ENCODE measurements at places on chromosomes 6 and 20. TPM values are rescaled to one million over a fixed set of nuclear protein-coding genes. Genes with fewer than 3 reads are reported as not detected.

The SMPDL3A gene
- 0.20 TPM for polyA plus RNA-seq

The SPTLC3 gene
- polyA plus RNA-seq = 0.01 TPM

The COX4I2 gene
- polyA plus RNA-seq = not detected

The DDO gene
- not detected for polyA plus RNA-seq

The HLA-DPB1 gene
- polyA plus RNA-seq = 921 TPM

The FAM83B gene
- not detected for polyA plus RNA-seq

The TNF gene
- polyA plus RNA-seq = 21.9 TPM

DNA sequence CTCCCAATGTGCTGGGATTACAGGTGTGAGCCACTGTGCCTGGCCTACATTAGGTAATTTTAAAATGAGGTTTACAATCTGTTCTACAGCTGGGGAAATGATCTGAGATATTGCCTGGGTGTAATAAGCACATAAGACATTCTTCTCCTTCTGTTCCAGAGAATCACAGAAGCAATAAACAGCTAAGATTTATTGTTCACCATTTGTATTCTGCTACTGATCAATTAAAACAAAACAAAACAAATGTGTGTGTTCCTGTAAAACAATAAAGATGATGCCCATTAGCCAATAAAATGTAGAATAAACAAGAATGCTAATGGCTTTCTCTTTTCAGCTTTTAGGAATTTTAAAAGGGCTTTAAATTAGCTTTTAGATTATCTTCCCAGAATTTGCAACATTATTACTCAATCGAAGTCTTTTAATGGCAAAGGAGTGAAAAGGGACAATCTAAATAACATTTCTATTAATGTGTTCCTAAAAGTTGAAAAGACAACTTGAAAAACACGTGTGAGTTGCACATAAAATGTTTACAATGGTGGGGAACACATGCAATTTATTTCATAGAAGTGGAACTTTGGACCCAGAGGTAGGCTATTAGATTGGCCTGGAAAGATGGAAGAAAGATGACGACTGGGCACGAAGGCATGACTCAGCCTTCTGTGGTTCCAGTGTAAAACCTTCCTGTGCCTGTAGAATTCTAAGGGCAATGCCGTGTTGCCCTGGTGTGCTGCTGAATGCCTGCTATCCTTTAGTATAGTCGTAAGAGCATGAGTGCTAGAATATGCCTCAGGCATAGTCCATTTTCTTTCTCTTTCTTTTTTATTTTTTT, 29.0 kb upstream of the DEK start:
- no peaks in the 10 kb centered on the region for H3K4me1 ChIP-seq
- no peak overlapping the region for H3K4me3 ChIP-seq
- no peak overlapping the region for H3K27ac ChIP-seq
- no peaks in the 10 kb centered on the region for H3K36me3 ChIP-seq
- H3K27me3 ChIP-seq = peaks cover 3% of the 10 kb centered on the region
- DNase-seq = no peak

DNA sequence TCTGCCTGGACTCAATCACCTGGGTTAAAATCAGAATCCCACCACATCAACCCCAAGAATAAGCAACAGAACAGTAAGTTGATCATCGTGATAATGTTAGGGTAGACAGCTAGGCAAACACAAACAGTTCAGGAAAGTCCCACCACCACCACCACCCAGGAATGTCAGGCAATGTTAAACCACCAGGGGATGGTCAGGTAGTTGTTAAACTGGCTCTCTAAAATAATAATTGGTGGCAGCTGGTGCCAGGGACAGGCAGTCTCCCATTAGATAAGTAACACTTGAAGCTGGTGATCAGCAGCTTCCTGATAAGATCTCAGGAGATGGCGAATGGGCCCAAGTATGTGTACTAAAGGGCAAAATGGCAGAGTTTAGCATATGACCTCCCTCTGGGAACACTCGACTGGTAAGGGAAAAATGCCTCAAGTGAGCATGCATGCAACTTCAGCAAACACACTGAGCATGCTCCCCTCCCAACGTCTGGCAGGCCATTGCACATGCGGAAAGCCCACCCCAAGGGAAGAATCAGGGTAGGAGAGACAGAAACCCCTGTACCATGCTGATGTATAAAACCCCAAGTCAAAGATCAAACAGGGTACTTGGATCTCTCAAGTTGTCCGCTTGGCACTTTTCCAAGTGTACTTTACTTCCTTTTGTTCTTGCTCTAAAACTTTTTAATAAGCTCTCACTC, 66.6 kb downstream of the IPCEF1 start:
- H3K4me1 ChIP-seq = no peaks in the 10 kb centered on the region
- no peak overlapping the region for H3K27ac ChIP-seq
- H3K4me3 ChIP-seq = no peak overlapping the region
- no peaks in the 10 kb centered on the region for H3K36me3 ChIP-seq
- no peaks in the 10 kb centered on the region for H3K27me3 ChIP-seq

DNA sequence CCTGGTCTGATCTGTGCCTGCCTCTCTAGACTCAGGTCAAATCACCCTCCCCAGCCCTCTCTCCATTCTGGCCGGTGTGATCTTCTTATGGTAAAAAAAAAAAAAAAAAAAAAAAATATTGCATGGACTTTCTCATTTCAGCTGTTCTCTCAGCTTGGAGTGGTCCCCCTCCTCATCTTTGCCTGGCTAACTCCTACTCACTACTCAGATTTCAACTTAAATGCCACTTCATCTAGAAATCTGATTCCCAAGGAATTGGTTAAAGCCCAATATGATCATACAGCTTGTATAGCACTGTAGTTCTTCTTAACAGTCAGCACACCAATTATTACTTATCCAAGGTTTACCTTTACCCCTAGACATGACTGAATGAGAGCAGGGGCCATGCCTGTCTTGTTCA, 105.9 kb upstream of the CARMIL1 start:
- H3K27me3 ChIP-seq = no peaks in the 10 kb centered on the region
- no peaks in the 10 kb centered on the region for H3K36me3 ChIP-seq
- H3K27ac ChIP-seq = no peak overlapping the region
- no peak for DNase-seq

- H3K27ac ChIP-seq = peak overlapping the region; percentile 13
- H3K4me1 ChIP-seq = peaks cover 69% of the 10 kb centered on the region
- no peaks in the 10 kb centered on the region for H3K27me3 ChIP-seq
Observed at GRCh38 chr6:157607317-157608109, 215.5 kb upstream of the SNX9 start.

DNA sequence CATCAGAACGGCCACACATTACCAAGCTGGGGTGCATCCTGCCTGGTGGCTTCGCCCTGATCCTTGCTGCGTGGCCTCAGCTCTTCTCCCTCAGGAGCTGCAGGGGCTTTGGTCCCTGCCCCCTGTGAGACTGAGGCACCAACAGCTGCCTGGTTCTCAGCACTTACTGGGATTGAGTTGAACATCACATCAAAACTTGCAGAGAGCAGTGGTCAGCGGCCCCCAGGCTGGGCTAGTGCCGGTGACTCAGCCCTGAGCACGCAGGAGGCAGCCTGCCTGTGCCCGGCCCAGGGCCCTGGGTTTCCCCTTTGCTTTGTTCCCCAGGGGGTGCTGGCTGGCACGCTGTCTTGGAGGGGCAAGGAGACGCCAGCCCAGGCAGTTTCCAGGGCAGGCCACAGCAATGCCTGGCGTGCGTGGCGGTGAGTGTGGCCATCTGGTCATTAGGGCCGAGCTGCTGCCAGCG, 63.3 kb downstream of the DLL1 start:
- H3K36me3 ChIP-seq = no peaks in the 10 kb centered on the region
- H3K4me3 ChIP-seq = no peak overlapping the region
- no peak for DNase-seq
- no peaks in the 10 kb centered on the region for H3K4me1 ChIP-seq
- no peak overlapping the region for H3K27ac ChIP-seq
- no peaks in the 10 kb centered on the region for H3K27me3 ChIP-seq

DNA sequence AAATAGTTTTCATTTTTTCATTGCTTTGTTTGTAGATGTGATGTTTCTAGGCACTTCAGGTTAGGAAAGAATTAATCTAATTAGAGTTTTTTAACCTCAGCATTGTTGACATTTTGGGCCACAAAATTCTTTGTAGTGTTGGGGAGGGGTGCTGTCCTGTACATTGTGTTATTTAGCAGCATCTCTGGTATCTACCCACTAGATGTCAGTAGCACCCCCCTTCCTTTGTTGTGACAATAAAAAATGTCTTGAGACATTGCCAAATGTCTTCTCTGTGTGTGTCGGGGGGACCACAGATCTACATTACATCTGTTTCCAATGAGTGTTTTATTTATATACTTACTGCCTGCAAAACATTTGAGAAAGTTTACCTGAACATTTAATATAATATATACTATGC, 45.6 kb downstream of the EYA4 start:
- no peaks in the 10 kb centered on the region for H3K4me1 ChIP-seq
- no peak overlapping the region for H3K27ac ChIP-seq
- no peaks in the 10 kb centered on the region for H3K27me3 ChIP-seq
- H3K4me3 ChIP-seq = no peak overlapping the region
- H3K36me3 ChIP-seq = no peaks in the 10 kb centered on the region

- H3K27ac ChIP-seq = no peak overlapping the region
- peak overlapping the region; percentile 78 for H3K4me3 ChIP-seq
- peaks cover 52% of the 10 kb centered on the region for H3K27me3 ChIP-seq
- H3K36me3 ChIP-seq = no peaks in the 10 kb centered on the region
Observed at GRCh38 chr20:31604567-31605030, 490 bp upstream of the ID1 start.

DNA sequence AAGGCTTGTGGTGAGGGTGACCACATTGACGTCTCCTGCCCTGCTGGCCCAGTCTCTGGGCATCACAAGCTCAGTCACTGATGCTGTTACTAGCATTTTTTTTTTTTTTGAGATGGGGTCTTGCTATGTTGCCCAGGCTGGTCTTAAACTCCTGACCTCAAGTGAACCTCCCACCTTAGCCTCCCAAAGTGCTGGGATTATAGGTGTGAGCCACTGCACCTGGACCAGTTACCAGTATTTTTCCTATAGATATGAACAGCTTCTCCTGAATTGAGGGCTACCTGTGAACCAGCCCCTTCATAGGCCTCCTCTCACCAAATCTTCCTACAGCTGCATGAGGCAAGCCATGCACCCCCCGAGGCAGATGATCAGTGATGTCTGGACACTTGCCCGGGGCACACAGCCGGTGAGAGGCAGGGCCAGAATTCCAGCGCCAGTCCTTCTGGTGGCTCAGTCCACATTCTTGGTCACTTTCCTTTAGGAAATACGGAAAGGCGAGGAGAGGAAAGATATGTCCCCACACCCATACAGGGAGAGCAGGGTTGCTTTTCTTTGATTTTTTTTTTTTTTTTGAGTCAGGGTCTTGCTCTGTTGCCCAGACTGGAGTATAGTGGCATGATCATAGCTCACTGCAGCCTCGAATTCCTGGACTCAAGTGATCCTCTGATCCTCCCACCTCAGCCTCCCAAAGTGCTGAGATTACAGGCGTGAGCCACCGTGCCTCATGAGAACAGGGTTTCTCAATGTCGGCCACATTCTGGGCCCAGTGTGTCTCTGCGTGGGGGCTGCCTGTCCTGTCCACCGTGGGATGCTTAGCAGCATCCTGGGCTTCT, 50.7 kb downstream of the UBE2V1 start:
- H3K27me3 ChIP-seq = no peaks in the 10 kb centered on the region
- H3K4me3 ChIP-seq = no peak overlapping the region
- no peak overlapping the region for H3K27ac ChIP-seq

DNA sequence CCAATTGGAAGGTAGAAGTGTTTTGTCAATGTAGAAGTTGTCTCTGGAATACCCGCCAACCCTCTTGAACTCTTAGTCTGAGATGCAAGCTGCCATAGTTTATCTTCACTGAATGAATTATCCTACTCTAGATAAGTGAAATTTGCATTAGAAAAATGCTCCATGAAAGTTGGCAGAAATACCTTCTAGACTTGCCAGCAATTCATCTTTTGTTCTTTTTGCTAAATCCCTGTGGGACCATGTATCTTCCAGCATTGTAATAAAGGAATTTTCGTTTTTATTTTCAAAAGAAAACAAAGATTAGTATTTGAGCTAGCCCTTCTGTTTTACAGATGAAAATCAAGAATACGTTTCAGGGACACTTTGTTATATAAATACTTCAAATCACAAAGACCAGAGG, 244.2 kb downstream of the CBLN4 start:
- no peak for DNase-seq
- no peaks in the 10 kb centered on the region for H3K36me3 ChIP-seq
- no peaks in the 10 kb centered on the region for H3K27me3 ChIP-seq
- no peak overlapping the region for H3K27ac ChIP-seq

DNA sequence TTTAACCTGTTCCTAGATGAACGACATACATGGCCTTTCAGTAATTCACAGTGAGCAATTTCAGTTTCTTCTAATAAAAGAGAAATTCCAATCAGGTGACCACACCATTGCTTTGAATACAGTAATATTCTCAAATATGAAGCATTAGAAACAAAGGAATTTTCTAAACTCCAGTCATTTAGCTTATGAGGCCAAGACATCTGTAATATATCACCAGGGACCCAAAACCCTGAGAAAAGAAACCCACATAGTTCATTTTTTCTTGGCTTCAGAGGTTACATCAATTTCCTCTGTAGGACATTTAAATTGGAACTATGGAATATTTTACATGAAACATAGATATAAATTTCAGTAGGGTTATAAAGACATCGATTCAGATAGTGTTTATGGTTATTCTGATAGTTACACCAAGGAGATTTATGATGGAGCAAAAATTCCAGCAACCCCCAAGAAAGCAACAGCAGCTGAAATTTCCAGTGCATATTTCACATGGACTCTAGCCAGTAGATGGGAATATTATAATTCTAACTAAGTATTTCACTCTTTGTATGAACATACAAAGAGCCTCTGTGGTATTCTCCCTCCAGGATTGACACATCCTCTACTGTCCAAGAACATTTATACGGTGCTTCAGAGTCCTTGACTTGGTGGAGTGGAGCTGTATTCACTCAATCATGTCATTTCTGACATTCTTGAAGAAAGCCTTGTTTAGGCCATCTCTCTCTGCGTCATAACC, 82.9 kb downstream of the ADGRG6 start:
- H3K36me3 ChIP-seq = no peaks in the 10 kb centered on the region
- H3K4me1 ChIP-seq = no peaks in the 10 kb centered on the region
- no peaks in the 10 kb centered on the region for H3K27me3 ChIP-seq
- no peak overlapping the region for H3K27ac ChIP-seq
- no peak for DNase-seq
- H3K4me3 ChIP-seq = no peak overlapping the region

DNA sequence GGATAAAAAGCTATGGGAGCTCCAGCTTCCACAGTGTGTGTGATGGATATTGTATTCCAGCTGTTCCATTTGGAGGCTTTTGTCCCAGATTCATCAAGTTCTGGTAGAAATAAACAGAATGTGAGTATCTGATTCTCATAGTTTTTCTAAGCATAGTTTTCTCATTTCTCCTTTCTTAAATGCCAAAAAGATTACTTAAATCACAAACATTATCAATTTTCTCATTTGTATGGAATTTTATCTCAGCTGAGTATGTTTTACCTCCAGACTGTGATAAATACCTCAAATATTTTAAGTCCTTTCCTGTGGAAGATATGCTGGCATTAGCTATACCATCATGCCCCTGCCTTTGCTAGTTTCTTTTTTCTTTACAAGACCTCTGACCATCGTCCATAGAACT, 767.3 kb downstream of the TFAP2A start:
- no peaks in the 10 kb centered on the region for H3K27me3 ChIP-seq
- H3K4me3 ChIP-seq = no peak overlapping the region
- no peaks in the 10 kb centered on the region for H3K4me1 ChIP-seq
- no peak for DNase-seq
- H3K36me3 ChIP-seq = no peaks in the 10 kb centered on the region

- H3K4me1 ChIP-seq = no peaks in the 10 kb centered on the region
- no peaks in the 10 kb centered on the region for H3K36me3 ChIP-seq
- H3K27ac ChIP-seq = no peak overlapping the region
- DNase-seq = no peak
- H3K4me3 ChIP-seq = no peak overlapping the region
Observed at GRCh38 chr20:16861708-16862107, 113.5 kb downstream of the OTOR start.
